ENCODE measurements at places on chromosomes 12 and 14.

DNA sequence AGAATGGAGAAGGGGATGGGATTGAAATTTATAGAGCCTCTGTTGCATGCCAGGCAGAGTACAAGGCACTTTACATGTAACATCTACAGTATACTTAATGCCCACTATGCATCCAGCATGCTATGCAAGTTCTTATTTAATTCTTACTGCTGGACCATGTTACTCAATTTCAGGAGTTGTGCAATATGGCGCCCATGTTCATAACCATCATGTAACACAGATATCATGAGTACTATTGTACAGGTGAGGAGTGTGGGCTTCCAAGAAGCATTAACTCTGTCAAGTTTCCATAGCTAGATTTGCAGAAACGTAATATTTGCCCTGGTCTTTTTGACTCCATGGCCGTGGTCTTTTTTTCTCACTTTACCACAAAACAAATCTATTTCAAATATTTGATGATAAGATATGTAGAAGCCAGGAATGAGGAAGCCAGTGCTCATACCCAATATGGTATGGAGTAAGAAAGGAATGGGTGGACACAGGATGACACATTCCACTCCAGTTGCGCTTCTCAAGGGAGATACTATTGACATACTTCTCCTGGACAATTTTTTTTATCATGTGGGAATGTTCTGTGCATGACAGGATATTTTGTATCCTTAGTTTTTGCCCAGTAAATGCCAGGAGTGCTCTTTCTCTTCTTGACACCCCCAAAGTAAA is 191.8 kb downstream of the C12orf75 start:
- no peak for DNase-seq

- no peak for DNase-seq
Measured at GRCh38 chr12:72274931-72275330, 2.8 kb downstream of the TRHDE start.

GRCh38 chr12:28216016-28216415 is 25.8 kb downstream of the CCDC91 start:
- DNase-seq: no peak

DNA sequence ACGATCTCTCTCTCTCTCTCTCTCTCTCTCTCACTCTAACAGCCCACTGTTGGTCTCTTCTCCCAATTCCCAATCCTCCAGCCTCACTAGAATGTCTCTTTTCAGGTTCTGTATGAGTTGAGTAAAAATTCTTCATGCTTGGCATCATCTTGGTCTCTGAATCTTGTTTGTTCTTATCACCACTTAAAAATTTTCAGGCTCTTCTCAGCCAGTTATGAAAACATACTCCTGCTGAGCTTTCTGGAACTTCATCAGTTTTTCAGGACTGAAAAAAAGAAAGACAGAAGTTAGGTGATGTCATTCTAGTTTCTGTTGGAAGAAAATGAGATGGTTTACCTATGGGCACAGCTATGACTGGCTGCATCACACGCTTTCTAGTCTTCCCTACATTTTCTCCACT is 11.5 kb upstream of the IL22 start:
- no peak for DNase-seq

- no peak for DNase-seq
Measured at GRCh38 chr12:12020762-12021161, 50.0 kb upstream of the BCL2L14 start.

DNA sequence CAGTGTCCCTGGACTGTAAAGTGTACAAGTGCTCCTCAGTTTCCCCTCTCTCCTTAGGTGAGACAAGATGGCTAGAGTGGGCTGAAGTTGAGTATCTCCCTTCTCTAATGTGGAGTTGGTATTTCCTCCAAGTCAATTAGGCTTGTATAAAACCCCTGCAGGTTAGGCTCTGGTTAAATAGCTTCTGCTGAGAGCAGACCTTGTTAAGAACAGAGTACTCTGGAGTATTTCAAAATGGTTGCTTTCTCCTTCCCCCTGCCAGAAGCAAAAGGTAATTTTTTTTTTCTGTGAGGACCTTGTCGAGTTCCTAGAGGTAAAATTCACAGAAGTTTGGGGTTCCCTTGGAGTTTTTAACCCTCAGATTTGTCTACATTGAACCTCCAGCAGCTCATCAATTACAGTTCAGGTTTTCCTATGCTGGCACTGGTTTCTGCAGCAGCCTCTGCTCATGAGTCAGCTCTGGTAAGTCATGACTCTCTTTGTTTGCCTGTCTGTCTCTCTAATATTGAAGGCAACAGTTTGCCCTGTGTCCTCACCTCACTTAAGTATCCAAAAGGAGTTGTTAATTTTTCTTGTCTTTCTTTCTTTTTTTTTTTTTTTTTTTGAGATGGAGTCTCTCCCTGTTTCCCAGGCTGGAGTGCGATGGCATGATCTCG is 27.8 kb upstream of the GLIPR1 start:
- DNase-seq: no peak

- no peak for DNase-seq
Measured at GRCh38 chr12:105032703-105033357, 46.7 kb downstream of the NOPCHAP1 start.

DNA sequence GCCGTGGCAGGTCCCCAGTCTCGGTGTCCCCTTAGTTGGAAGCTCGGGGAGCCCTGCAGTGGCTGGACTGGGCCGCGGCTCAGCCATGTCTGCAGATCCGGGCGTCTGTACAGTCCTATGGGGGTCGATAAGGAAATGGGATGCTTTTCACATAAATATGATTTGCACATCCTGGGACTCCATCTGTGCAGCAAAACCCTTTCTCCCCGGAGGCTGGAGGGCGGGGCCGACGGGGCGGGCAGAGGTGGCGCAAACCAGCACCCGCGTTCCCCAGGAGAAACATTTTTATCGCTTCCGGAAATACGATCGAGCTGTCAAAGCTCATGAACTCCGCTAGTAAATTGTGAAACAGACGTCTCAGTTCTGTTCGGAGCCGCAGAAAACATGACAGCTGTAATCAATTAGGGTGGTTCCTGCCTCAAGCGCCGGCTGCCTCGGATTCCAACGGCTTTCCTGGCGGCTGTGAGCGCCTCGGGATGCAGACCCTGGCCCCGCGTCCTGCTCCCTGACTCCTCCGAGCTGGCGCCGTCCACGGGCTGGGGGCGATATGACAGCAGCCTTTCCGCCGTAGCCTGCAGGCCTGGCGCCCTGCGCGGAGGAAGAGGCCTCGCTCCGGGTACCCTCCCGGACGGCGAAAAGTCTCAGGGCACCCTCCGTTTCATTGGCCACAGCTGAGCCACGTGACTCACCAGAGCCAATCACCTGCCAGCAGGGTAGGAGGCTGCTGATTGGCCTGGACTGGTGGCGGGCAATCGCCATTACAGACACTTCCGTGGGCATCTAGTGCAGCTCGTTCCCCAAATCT is 23.0 kb downstream of the DIO3 start:
- no peak for DNase-seq

DNA sequence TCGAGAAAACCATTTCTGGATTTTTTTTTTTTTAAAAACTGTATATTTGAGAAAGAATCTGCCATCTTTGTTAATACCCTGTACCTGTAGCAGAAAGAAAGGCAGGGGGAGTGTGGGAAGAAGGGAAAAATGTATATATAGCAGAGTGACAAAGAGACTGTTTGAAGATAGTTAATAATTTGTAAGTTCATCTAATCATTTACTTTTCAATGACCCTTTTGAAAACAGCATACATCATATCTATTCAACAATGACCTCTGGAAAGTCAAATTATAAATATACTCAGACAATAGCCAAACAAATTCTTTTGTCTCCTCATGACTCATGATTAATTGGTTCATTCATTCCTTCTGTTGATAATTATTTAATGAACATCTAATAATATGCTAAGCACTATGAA is 10.9 kb upstream of the CPM start:
- no peak for DNase-seq

- no peak for DNase-seq
Measured at GRCh38 chr12:48794870-48795269, 6.0 kb upstream of the ADCY6 start.

- DNase-seq: no peak
Measured at GRCh38 chr12:29226616-29227015, 77.5 kb downstream of the FAR2 start.

DNA sequence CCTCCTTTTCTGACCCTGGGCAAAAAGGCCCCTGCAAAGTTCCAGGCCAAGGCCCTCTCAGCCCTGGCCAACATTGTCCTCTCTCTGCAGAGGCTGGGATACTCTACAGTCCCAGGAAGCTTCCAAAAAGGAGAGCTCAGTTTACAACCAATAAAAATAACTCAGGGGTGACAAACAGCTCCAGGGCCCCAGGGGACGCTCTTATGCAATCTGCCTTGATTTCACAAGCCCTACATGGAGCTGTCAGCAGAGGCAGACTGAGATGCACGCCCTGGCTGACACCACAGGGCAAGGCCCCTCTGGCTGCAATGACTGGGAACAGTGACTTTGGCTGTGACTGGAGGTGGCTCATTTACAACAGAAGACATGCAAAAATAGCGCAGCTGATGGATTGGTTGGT is 129.0 kb upstream of the MED13L start:
- DNase-seq: no peak

- DNase-seq: no peak
Measured at GRCh38 chr12:96375841-96376604, 24.2 kb downstream of the CDK17 start.

DNA sequence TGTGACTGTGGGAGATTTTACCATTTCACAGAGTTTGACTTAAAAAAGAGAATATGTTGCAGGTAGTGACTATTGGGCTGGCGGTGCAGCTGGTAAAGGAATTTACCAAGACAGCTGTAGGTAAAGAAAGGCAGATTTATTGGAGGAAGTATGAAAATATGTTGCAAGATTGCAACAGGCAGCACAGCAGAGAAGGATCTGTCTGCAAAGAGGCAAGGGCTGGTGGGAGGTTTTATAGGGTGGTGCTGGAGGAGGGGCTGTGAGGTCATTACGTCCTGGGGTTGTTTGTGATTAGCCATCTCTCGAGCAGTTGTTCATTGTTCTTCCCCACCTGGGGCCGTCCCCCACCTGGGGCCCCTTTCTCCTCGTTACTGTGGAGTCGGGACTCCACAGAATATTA is 62.1 kb downstream of the ACACB start:
- DNase-seq: no peak

GRCh38 chr14:61106959-61107641 is 126.1 kb downstream of the SLC38A6 start:
- DNase-seq: no peak

GRCh38 chr14:103444837-103445524 is 59.8 kb downstream of the MARK3 start:
- DNase-seq: no peak

DNA sequence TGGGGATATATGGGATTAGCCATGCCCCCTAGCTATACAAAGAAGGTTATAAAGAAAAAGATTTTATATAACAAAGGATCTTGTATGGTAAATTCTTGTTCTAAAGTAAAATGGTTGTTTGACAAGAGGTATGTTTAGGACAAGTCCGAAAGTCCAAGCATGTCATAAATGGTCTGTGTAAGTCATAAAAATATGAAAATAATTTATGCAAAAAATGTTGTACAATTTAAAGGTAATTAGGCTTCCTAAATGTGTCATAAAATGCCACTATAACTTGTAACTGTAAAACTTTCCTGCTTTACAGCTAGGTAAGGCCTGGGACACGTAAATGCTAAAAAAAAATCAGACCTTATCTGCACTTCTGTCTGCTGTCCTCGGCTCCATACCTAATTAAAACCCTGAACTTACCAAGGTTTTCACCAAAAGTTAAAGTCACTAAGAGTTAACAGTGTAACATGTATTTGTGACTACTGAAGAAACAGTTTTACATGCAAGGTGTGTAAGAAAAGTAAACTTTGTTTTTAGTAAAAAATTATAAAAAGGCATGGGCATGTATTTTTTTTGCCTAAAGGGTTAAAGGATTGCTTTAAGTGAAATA is 110.0 kb upstream of the RESF1 start:
- no peak for DNase-seq

DNA sequence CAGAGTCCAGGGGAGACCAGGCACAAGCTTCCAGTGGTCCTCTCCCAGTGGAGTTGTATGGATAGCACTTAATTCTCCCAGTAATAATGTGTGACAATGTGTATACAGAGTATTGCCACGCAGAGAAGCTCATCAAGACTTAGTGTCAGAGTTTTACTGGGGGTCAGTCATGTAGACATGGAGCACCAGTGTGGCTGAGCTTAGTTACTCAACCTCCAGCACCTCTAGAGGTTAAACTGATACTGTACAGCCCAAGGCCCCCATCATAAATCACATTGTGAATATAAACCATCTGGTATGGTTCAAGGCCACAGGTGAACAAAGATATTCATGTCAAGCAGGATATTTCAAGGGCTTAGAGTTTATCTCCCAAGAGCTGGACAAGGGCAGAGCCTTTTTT is 378.1 kb upstream of the TMPO start:
- no peak for DNase-seq

- no peak for DNase-seq
Measured at GRCh38 chr12:8950702-8951478, 1.4 kb upstream of the M6PR start.

DNA sequence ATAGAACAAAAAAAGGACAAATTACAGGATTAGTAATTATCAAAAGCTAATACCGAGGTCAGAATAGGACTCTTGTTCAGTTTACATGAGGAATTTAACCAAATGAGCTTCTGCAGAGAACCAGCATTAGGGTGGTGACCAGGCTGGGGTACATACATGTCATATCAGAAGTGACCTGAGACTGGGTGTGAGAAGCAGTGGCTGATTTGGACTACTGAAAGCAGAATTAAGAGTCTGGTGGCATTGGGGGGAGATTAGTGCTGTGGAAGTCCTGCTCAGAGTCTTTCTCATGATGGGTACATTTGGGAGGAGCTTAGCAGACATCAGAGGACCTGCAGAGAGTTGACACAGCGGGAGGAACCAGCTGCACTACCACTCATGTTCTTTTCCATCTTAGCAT is 21.7 kb downstream of the TRAF3 start:
- DNase-seq: no peak

- no peak for DNase-seq
Measured at GRCh38 chr14:95216008-95216407, 58.7 kb upstream of the DICER1 start.

DNA sequence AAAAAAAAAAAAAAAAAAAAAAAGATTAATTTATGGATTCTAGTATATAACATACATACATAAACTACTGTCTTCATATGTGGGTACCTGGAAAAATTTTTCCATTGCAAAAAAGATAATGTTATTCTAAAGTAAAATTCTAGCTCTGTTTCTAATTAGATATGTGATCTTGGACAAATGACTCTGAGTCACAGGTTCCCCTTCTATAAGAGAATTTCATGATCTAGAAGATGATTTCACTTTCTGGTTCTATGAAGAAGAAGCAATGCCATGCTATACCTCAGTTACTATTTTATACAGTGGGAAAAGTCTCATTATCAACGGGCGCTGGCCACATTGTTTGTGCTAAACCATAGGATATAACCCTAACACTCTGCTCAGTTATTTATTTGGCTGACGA is 351.3 kb downstream of the ZFP36L1 start:
- no peak for DNase-seq

DNA sequence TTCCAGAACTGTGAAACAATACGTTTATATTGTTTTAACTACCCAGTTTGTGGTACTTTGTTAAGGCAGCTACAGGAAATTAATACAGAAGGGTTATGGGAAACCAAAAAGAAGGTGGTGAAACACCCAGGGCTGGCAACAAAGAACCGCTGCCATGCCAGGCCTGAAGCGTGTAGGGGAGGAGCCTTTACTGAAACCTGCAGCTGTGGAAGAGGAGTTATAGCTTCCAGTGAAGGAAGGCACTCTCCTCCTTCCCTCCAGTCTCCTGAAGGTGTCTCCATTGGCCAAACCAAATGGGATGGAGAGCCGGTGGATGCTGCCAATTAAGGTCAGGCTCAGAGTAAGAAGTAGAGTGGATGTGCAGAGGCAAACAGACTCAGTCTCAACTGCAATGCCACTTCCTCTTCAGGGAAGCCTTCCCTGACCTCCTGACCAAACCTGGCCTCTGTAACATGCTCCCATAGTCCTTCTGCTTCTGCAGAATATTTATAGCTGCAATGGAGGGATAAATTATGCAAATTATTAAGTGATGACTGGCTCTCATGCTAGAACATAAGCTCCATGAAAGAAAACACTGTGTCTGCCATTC is 168.3 kb downstream of the DAD1 start:
- DNase-seq: no peak
